Spinal cord (tissue), 10 donors: ENCODE measurements at places on chromosomes 5 and 9. TPM values are rescaled to one million over a fixed set of nuclear protein-coding genes. Genes with fewer than 3 reads are reported as not detected.

The KIF4B gene
- polyA plus RNA-seq = 0.14 TPM

The CCDC171 gene
- polyA plus RNA-seq = 3.3 TPM

The NUTM2G gene
- polyA plus RNA-seq = 2.3 TPM

The GGTA1 gene
- polyA plus RNA-seq = 4.5 TPM

The HAUS6 gene
- polyA plus RNA-seq = 23.9 TPM

The CDK5RAP2 gene
- 44.6 TPM for polyA plus RNA-seq

The IQGAP2 gene
- 10.5 TPM for polyA plus RNA-seq

The SNX18 gene
- polyA plus RNA-seq = 24.8 TPM

The ZNF346 gene
- polyA plus RNA-seq = 43.9 TPM

The PCDHGB4 gene
- polyA plus RNA-seq = 16.0 TPM

The PPP2R2B gene
- polyA plus RNA-seq = 211 TPM

The NFIB gene
- polyA plus RNA-seq = 56.4 TPM

The CENPH gene
- polyA plus RNA-seq = 15.3 TPM

The EIF4E1B gene
- polyA plus RNA-seq = 4.0 TPM

The EGFLAM gene
- 13.1 TPM for polyA plus RNA-seq

The GDA gene
- 3.4 TPM for polyA plus RNA-seq

The DMRTA1 gene
- 0.59 TPM for polyA plus RNA-seq

The LCN9 gene
- polyA plus RNA-seq = not detected

The SPINK13 gene
- 0.30 TPM for polyA plus RNA-seq

The LECT2 gene
- 1.7 TPM for polyA plus RNA-seq

The ADGRD2 gene
- 29.7 TPM for polyA plus RNA-seq

The PCDHGC3 gene
- 678 TPM for polyA plus RNA-seq

The MED10 gene
- 58.8 TPM for polyA plus RNA-seq

The TPPP gene
- 57.8 TPM for polyA plus RNA-seq

The KCNMB1 gene
- polyA plus RNA-seq = 2.7 TPM

The IL13 gene
- 0.18 TPM for polyA plus RNA-seq

The CD74 gene
- 59.3 TPM for polyA plus RNA-seq

The FBLL1 gene
- 61.4 TPM for polyA plus RNA-seq

The IFNB1 gene
- polyA plus RNA-seq = not detected

The ZNF189 gene
- polyA plus RNA-seq = 31.7 TPM

The SOX30 gene
- 0.51 TPM for polyA plus RNA-seq

The CYLC2 gene
- polyA plus RNA-seq = not detected

The RGS7BP gene
- 14.0 TPM for polyA plus RNA-seq

The CTNND2 gene
- polyA plus RNA-seq = 132 TPM

The SCGB3A1 gene
- 1.0 TPM for polyA plus RNA-seq

The ANKRD55 gene
- polyA plus RNA-seq = 9.6 TPM

The DDX4 gene
- polyA plus RNA-seq = 0.24 TPM

The FST gene
- 4.5 TPM for polyA plus RNA-seq

The LMX1B gene
- polyA plus RNA-seq = 34.0 TPM

The NSD1 gene
- 43.0 TPM for polyA plus RNA-seq

The FOXD4L3 gene
- 0.24 TPM for polyA plus RNA-seq

The NEUROG1 gene
- polyA plus RNA-seq = not detected

The PSMB7 gene
- polyA plus RNA-seq = 242 TPM

The HTR4 gene
- polyA plus RNA-seq = 1.6 TPM

The INSL4 gene
- polyA plus RNA-seq = not detected

The BTNL8 gene
- polyA plus RNA-seq = 0.39 TPM

The PHF2 gene
- 61.1 TPM for polyA plus RNA-seq

The PPP1R26 gene
- 37.2 TPM for polyA plus RNA-seq

The ADAMTS2 gene
- 12.5 TPM for polyA plus RNA-seq

The KLHL9 gene
- polyA plus RNA-seq = 37.8 TPM

The C9orf50 gene
- 0.60 TPM for polyA plus RNA-seq

The SSNA1 gene
- 66.9 TPM for polyA plus RNA-seq

The CFAP77 gene
- polyA plus RNA-seq = 6.2 TPM

The DBH gene
- polyA plus RNA-seq = 1.3 TPM

The INSYN2B gene
- 3.2 TPM for polyA plus RNA-seq

The OTP gene
- 11.8 TPM for polyA plus RNA-seq
